EL (cell line): ENCODE measurements at places on chromosomes 7 and 10.

- DNase-seq: no peak
Measured at GRCh38 chr10:45452743-45453452, 78.9 kb downstream of the ALOX5 start.

- DNase-seq: no peak
Measured at GRCh38 chr10:22294694-22295093, 21.5 kb upstream of the COMMD3 start.

DNA sequence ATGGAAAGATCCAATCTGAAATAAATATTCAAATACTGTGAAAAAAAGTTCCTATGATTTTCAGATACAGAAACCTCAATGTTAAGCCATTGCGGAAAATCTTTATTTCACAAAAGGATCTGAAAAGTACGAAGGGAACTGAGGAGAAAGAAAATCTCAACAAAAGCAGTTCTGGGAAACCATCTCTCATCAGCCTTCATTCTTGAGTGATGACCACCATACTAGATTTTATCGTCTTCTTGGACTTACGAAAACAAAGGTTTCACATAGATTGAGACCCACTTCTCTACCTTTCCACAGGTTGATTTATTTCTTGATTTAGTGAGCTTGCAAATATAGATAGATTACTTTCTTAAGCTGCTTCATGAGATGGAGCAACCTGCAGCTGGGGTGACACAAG, 293.4 kb upstream of the LYZL1 start:
- no peak for DNase-seq

DNA sequence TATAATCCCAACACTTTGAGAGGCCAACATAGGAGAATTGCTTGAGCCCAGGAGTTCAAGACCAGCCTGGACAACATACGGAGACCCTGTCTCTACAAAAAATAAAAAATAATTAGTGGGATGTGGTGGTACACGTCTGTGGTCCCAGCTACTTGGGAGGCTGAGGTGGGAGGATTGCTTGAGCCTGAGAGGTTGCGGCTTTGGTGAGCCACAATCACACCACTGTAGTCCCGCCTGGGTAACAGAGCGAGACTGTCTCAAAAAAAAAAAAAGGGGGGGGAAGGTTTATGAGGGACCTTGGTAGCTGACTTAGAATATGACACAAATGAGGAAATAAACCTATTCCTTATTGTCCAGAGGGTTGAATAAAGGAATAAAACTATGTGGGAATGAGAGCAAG, 30.8 kb downstream of the SCD start:
- DNase-seq: no peak

DNA sequence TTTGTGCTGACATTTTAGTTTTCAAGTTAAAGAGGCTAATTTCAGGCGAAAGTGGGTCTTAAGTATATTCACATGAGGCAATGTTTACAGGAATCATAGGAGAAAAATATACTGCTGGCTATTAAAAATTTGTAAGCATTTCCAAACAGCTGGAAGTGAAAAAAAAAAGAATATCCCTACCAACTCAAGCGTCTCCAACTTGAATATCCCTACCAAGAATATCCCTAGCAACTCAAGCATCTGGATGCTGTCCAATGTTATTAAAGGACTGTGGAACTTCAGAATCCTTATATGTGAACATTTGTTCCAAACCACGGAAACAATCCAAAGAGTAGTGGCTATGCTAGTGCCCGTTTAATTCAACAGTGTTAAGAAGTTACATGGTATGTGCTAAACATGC, 1303.0 kb downstream of the GATA3 start:
- DNase-seq: no peak

GRCh38 chr10:19702215-19702614, 114.0 kb upstream of the PLXDC2 start:
- DNase-seq: peak; percentile 67

DNA sequence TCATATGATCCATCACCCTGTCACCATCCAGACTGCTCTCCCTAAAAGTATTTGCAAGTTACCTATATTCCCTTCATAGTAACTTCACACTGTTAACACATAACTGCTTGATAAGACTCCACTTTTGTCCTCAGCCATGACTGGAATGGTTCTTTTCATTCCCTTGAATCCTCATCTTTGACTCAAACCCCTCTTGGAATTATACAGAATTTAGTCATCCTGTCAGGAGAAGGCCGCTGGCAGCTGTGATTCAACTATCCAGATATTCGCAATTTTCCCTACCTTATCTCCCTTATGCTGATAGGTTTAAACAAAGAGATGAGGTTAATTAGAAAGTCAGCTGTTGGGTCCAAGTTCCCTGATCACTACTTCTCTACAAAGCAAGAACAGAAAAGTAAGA, 143.0 kb upstream of the HPS1 start:
- peak; percentile 4 for DNase-seq

DNA sequence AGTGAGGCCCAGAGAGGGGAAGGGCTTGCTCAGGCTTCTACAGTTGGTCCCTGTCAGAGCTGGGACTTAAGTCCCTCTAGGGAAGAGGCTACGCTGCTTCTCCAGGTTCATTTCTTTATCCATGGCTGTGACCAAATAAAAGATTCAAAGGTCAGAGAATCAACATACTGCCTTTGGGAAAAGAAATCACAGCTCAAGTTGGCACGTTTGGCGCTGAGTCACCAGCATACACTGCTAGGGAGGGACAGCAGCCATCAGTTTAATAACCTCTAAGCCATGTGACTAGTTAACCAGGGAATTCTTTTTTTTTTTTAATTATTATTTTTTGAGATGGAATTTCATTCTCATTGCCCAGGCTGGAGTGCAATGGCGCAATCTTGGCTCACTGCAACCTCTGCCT, 28.4 kb upstream of the CRHR2 start:
- no peak for DNase-seq

DNA sequence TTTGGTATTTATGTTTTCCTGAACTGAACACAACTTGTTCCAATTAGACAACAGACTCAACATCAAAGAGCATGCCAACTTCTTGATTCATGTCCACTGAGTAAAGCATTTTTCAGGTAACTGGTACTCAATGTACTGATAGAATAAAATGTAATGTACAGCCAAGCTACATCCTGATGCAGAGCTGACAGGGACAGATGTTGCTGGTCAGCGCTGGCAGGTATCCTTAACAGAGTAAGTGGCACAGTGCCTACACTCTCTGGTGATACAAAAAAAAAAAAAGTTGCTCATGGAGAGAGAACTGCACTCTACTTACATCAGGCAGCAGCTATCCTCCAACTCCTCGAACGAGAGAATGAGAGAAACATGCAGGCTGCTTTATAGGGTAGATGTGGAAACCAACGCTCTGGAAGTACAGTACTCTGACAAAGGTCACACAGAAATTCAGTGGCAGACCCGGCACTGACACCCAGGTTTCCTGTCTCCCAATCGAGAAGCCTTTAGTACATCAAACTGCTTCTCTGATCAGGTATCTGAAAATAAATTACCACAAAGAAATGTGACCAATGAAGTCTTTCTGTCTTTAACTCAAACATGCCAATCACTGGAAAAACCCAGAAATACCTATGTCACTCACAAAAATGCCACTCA, 4.6 kb downstream of the ITGB1 start:
- no peak for DNase-seq

- DNase-seq: no peak
Measured at GRCh38 chr7:41544241-41544640, 158.6 kb downstream of the INHBA start.

GRCh38 chr10:77801474-77802161, 124.9 kb downstream of the DLG5 start:
- DNase-seq: peak; percentile 41

DNA sequence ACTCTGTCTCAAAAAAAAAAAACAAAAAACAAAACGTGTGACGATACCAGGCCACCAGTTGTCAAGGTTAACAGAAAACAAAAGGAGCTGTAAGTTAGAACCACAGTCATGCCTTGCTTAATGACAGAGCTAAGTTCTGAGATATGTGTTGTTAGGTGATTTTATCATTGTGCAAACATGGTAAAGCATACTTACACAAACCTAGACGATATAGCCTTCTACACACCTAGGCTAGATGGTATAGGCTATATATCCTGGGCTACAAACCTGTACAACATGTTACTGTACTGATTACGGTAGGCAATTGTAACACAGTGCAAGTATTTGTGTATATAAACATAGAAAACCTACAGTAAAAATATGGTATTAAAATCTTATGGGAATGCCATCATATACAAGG, 564.2 kb downstream of the HTR7 start:
- no peak for DNase-seq

DNA sequence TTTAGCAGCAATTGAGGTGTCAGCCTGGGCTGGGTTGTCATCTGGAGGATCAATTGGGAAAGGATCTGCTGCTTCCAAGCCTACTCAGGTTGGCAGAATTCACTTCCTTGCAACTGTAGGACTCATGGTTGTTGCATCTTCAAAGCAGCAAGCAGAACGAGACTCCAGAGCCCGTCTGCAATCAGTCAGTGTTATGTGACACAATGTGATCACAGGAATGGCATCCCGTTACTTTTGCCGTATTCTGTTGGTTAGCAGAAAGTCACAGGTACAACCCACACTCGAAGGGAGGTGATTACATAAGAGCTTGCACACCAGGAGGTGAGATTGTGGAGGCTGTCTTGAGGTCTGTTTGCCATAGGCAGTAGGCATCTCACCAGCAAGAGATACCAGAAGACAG, 15.4 kb upstream of the LYZL1 start:
- DNase-seq: no peak

DNA sequence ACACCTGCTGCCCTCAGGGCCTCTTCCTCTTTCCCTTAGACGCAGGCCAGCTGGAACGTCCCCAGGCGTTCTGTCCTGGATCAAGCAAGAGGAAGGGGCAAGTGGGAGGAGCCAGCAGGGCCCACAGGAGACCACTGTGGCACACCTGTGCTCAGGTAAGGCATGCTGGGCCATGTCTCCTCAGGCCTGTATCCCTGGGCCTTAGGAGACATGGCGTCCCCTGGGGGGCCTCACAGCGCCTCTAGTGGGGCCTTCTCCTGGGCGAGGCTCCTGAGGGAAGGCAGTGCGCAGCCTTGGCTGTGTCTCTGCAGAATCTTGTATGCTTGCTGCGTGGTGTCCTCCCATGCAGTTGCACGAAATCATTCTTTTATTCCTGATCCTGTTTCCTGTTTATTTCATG, 31.3 kb downstream of the ZNF783 start:
- no peak for DNase-seq

DNA sequence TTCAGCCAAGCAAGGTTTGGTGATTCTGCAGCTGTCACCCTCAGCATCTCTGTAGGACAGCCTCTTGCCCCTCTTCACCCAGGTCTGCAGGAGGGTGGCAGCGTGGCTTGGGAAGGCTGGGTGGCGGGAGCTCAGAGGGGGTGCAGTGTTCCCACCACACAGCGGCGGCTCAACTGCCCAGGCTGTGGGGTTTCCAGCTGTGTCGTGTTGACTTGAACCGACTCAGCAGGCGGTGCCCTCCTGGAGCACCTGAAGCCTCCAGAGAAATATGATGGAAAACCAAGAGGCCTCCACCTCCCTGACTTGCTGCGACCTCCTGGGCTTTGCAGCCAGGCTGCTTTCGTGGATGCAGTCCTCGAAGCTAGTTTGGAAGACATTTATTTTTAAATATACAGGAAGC, 68.0 kb upstream of the KLF6 start:
- no peak for DNase-seq

DNA sequence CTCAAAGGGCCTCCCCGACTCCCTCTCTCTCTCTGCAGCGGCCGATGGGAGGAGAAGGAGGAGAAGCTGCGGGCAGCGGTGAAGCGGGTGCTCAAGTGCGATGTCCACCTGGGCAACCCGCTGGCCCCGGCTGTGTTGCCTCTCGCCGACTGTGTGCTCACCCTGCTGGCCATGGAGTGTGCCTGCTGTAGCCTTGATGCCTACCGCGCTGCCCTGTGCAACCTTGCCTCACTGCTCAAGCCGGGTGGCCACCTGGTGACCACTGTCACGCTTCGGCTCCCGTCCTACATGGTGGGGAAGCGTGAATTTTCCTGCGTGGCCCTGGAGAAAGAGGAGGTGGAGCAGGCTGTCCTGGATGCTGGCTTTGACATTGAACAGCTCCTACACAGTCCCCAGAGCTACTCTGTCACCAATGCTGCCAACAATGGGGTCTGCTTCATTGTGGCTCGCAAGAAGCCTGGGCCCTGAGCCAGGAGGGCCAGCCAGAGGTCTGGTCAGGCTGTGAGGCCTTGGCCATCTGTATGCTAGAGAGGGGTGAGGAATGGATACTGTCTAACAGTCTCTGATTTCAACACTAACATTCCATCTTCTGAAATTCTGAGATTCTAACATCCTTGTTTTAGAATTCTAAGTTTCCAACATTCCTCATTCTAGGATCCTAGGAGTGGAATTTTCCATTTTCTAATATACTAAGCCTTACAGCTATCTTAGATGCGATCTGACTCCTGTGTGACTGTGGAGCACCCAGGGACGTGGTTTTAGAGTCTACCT, 3.6 kb downstream of the INMT start:
- no peak for DNase-seq

- peak; percentile 7 for DNase-seq
Measured at GRCh38 chr7:12490107-12490688, 80.3 kb upstream of the SCIN start.

GRCh38 chr10:103114876-103115275, 78.2 kb downstream of the NT5C2 start:
- DNase-seq: no peak

DNA sequence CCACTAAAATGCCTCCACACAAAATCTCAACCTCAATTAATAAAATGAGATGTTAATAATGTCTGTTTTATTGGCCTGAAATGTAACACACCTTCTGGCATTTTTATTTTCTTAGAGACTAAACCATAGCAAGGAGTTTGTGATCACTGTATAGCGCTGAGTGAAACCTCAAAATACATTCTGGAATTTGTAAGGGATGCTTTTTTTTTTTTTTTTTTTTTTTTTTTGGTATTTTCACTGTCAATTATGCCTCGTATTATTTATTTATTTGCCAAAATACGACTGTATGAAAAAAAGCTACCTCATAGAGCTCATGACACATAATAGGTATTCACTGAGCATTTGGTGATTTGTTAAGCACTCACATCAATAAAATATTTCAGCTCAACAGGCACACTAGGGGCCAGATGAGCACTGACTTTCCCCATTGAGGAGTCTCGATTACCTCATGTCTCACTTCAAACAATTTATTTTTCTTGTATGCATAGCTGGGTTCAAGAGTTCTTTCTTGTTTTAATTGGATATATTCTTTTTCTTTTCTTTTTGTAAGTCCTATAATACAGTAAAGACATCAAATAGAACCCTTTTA, 36.5 kb downstream of the SEMA3C start:
- DNase-seq: no peak

GRCh38 chr7:31100445-31100844, 48.3 kb downstream of the ADCYAP1R1 start:
- DNase-seq: peak; percentile 34

DNA sequence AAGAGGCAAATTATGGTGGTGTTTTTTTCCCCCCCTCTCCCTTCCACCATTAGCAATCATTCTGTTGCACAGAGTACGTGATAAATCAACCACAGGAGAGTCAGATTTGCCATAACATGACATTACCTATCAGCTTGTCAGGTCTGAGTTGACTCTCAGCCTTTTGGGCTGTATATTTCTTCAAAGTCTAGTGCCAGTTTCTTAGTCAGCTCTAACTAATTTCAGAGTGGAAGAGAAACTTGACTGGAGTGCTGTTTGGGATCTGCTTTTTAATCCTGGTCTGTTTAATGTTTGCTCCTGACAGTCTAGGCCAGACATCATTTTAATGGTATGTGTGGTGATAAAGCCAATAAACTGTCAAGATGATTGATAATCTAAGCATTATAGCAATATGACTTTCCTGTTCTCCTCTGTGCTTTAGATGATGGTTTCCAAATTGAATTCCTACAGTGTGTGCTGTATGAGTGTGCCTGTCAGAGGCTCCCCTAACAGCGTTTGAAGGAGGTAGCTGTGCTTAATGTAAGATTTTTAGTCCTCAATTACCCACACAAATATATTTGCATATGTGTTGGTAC, 76.9 kb downstream of the LRMDA start:
- DNase-seq: peak; percentile 18
